ENCODE measurements at places on chromosomes 1 and 21.

- DNase-seq, result no peak
Measured at GRCh38 chr1:43009274-43009673, 50.6 kb upstream of the SLC2A1 start.

GRCh38 chr1:115862403-115862802, 21.5 kb upstream of the NHLH2 start:
- no peak for DNase-seq

- peak; percentile 87 for DNase-seq
Measured at GRCh38 chr1:245822996-245823395, 668.2 kb downstream of the KIF26B start.

DNA sequence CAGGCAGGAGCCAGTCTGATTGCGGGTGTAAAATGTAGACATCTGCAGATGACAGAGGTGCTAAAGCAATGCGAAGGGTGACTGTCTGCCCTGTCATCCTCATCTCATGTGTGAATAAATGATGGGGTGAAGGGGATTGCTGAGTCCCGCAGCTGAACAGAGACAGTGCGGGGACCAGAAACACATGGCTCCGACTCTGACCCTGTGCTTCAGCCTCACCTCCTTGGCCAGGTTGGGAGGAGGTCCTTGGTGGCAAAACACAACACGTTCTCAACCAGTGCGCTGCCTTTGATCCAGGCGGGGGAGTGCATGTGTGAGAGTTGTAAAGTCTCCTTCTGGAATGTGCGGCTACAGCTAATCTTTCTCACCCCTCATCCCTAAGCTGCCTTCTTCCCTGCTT, 32.0 kb upstream of the TTC22 start:
- no peak for DNase-seq

DNA sequence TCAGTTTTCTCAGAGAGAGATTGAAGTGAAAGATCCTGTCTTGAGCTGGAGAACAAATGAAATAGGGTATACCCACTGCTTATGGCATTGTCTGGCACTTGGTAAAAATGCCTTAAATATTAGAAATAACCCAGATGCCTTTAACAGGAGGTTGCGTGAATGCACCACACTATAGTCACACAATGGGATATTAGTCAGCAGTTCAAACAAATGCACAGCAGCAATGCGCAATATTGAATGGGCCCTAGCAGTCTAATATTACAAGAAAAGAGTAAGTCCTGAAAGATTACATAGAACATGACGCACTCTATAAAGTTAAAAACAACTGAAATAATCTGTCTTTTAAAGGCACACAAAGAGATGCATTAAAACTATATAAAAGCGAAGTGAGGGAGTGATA, 161.1 kb downstream of the EDEM3 start:
- no peak for DNase-seq

DNA sequence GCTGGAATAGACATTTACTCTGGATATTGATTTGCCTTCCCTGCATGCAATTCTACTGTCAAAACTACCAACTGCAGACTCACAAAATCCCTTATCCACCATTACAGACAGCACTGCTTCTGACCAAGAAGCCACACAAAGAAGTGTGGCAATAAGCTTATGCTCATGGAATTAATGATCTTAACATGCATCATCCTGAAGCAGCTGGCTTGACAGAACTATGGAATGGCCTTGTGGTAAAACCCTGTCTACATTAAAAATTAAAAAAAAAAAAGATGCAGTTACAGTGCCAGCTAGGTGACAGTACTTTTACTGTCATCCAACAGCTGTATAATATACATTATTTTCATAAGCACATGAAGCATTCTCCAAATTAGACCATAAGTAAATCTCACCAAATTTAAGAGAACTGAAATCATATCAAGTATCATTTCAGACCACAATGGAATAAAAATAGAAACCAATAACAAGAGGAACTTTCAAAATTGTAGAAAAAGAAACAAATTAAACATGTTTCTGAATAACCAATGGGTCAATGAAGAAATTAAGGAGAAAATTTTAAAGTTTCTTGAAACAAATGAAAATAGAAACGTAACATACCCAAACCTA, 70.7 kb downstream of the SCMH1 start:
- DNase-seq, result no peak

DNA sequence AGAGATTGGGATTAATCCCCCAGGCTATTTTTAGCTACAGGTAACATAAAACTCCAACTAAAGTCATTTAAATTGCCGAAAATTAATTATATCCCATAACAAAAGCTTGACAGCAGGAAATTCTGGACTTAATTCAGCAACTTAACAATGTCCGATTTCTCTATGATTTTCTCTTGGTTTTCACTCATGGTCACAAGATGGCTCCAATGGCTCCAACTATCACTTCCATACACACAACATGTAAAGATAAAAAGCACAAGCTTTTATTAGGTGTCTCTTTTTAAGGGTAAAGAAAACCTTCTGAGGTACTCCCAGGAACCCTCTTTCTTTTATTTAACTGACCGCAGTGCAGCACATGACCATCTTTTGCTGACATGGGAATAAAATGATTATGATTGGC, 363.5 kb upstream of the PTBP2 start:
- no peak for DNase-seq

GRCh38 chr1:160860840-160861505, 1.7 kb downstream of the CD244 start:
- DNase-seq, result no peak

DNA sequence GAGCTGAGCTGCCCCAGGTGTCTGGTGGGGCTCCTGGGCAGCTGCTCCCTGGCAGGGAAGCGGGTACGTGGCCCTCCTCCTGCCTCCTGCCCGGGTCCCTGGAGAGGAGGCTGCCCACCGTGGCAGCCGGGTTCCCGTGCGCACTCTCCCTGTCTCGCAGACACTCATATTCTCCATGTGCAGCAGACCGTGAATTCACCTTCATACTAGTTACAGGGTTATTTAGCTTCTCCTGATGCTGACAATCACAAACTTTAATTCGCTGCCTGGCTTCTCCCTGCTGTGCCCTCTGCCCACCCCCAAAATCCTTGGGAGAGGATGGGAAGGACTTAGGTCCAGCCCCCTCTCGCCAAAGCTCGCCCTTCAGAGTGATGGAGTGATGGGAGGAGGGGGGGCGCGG, 95.3 kb downstream of the CASZ1 start:
- DNase-seq, result no peak

- no peak for DNase-seq
Measured at GRCh38 chr1:234213658-234214128, 159.6 kb upstream of the COA6 start.

DNA sequence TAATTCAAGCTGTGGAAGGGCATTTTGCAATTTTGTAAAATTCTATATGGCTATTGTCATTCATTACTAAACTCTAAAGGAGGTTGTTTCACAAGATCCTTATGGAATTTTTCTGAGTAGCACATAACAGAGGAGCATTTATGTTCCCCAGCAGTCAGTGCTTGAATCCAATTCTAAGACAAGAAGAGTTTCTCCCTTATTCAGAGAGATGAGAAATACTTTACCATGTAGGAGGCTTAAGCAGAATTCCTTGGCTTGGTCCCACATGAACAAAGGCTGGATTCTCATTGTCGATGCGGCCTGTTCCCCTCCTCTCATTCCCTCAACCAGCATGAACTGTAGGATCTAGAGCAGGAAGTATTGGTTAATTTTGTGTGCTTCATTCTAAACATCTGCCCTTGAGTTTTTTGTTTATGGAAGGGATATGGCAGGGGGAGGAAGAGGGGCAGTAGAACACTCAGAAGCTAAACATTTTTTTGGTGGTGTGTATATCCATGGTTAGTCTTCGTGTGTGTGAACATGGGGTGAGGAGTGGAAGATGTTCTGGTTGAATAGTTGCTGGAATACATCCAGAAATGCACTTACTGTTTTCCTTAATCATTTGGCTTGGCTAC, 74.3 kb downstream of the LAMC1 start:
- no peak for DNase-seq

DNA sequence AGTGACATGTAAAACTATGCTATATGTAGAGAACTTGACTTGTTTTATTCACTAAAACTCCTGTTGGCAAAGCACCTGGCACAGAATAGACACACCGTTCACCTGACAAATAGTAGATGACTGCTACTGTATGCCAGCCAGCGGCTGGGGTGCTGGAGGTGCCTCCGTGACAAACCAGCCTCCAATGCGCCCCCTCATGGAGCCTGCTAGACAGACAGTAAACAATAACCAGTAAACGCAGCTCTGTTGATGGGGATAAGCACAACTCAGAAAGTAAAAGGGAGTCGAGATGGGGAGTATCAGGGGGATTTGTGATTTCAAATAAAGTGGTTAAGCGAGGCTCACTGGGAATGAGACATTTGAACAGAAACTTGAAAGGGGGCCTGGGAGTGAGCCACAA, 107.2 kb downstream of the PRDM2 start:
- DNase-seq, result no peak

DNA sequence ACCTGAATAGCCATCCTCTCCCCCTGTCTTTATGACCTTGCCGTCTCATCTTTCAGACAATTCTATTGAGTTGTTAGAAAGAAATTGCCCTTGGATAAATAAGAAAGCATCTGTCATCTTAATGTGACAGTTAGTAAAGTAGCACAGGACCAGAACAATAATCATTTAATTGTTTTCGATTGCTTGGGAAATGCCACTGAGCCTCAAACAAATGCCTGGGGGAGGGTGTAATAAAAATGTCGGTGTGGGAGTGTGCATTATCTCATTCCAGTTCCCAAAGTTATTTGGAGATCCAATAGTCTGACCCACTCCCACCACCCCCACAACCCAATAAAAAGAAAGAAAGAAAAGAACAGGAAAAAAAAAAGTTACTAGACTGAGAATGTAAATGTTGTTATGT, 509.3 kb upstream of the LRRC7 start:
- no peak for DNase-seq

- peak; percentile 30 for DNase-seq
Measured at GRCh38 chr1:211951856-211952255, 83.5 kb downstream of the INTS7 start.

DNA sequence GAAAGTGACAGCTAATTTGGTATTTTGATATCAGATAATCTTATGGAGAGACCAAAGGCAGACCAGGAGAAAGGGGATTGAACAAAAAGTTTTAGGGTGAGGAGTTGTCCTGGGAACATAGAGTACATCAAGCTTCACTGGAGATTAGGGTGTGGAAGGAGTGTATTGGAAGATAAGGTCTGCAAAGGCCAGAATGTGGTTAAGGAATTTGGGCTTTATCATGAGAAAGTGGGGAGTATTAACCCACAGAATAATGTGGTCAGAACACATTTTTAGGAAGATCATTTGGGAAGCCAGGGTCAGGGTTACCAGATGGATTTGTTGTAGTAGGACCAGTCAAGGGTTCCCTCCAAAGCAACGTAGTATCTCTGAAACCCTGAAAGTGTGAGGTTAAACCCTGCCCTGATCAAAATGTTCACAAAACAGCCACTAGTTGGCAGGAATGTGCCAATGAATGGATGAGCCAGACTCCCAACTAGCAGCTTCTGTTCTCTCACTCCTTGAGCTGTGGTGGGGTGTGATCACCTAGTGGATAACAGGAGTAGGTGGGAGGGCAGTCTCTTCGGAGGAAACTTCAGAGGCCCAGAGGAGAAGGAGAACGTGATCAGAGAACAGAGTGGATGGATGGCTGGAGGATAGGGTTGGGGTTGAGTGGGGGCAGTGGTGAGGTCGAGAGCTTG, 35.8 kb downstream of the SLC2A1 start:
- no peak for DNase-seq

GRCh38 chr1:181504399-181504842, 21.1 kb downstream of the CACNA1E start:
- DNase-seq, result no peak

Measured in non-pigmented ciliary epithelial cell (primary cell).